Heart right ventricle (tissue), 16 donors: ENCODE measurements at places on chromosomes 2 and 18. TPM values are rescaled to one million over a fixed set of nuclear protein-coding genes. Genes with fewer than 3 reads are reported as not detected.

The ITGAV gene
- 17.2 TPM for polyA plus RNA-seq

The ANKRD44 gene
- polyA plus RNA-seq, result 1.1 TPM

DNA sequence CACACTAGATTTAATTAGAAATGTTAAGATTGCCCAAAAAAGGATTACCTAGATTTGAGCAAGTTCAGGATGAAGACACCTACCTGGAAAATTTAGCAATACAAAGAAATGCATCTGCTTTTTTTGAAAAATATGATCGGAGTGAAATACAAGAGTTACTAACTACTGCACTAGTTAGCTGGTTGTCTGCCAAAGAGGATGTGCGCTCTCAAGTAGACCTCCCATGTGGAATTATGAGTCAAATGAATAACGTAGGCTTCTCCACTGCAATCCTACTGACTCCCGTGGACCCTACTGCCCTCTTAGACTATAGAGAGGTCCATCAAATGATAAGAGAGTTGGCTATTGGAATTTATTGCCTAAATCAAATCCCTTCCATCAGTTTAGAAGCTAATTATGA, 2.0 kb downstream of the ANKAR start:
- DNase-seq, result no peak

The PRKCE gene
- polyA plus RNA-seq, result 3.7 TPM

DNA sequence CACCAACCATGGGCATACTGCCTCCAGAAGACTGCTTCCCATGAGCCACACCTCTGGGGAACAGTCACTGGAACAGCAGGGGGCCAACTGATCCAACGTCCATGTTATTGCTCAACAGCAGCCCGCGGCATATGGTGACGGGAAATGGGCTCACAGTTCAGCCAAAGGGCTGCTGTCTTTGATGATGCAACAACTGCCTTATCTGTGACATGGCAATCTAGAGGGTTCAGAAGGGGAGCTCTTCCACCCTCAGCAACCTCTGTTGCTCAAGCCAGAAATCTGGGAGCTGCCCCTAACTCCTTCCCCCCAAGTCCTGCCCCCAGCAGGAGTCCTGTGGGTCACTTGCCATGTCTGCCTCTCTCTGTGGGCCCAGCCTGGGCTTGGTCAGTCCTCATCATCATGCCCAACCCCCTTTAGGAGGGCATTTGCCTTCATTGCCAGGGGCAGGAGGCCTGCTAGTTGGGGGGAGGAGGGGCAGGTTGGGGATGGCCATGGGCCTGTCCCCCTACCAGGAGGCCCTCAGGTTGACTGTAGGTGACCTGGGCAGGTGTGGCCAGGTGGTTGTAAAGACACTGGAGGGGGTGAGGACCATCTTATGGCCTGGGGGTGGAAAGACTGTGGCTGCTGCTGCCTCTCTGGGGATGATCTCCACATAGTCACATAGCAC, 212.9 kb downstream of the CYP26B1 start:
- DNase-seq, result no peak

DNA sequence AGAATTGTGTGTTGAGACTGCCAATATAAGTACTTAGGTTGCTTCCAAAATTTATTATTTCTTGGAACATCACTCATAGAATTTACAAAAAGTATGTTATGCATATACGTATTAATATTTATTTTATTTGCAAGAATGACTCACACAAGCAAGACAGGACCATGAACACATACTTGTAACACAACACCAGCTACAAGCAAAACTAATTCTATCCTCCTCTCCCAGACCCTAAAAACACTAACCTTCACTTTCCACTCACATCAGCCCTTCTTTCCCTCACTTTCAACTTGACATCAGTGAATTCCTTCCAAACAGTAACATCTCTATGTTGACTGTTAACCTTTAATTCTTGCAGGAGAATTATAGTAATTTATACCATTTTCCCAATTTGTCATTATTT, 24.3 kb downstream of the OSBPL1A start:
- DNase-seq, result no peak

The CNDP1 gene
- polyA plus RNA-seq, result not detected

- DNase-seq, result no peak
These were observed 8.6 kb downstream of the OSBPL6 start for GRCh38 chr2:178202927-178203326.

The SAG gene
- not detected for polyA plus RNA-seq

DNA sequence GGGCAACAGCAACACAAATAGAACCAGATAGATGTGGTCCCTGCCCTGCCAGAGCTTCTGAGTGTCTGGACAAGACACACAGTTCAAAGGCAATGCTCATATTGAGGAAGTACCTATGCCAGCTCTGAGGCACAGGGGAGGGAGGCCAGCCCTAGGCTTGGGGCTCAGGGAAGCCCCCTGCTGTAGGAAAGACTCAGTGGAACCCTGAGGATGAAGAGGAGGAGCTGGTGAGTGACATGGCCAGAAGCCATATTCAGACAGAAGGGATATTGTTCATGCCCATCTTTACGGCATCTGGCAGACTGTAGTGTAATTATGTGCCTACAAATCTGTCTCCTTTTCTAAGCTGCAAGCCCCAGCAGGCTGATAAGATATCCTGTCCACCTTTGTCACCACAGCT, 8.8 kb downstream of the SIGLEC15 start:
- no peak for DNase-seq

The VIT gene
- 9.6 TPM for polyA plus RNA-seq

The LOXHD1 gene
- 0.19 TPM for polyA plus RNA-seq

GRCh38 chr2:219612577-219613286, 14.7 kb upstream of the SLC4A3 start:
- DNase-seq, result no peak

- no peak for DNase-seq
These were observed 473.0 kb downstream of the SOX11 start for GRCh38 chr2:6164986-6165747.

- no peak for DNase-seq
These were observed 491.2 kb downstream of the PIK3C3 start for GRCh38 chr18:42446195-42446594.

- no peak for DNase-seq
These were observed 59.5 kb downstream of the LRRTM1 start for GRCh38 chr2:80244905-80245584.

The HAAO gene
- 6.4 TPM for polyA plus RNA-seq

DNA sequence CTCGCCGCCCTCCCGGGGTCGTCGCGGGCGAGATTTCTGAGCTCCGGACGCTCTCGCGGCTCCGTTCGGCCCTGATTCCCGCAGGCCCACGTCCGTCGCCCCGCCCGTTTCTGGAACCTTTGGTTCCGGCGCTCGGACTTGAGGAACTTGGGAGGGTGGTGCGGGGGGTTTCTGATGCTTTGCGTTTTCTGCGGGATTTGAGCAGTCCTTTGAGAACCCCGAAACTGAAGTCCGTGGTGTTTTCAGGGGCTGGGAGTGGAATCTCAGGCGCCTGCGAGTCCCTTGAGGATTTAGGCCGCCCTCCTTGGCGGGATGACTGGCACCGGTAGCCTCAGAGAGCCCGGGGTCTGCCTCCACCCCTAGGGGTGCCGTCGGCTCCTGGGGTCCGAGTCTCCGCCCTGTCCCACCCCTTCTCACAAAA, 336 bp downstream of the THNSL2 start:
- DNase-seq, result peak; percentile 27

The SEC11C gene
- polyA plus RNA-seq, result 63.0 TPM

The DLX2 gene
- polyA plus RNA-seq, result not detected

The PLGLB2 gene
- polyA plus RNA-seq, result 5.3 TPM

The PAX3 gene
- polyA plus RNA-seq, result 0.01 TPM

DNA sequence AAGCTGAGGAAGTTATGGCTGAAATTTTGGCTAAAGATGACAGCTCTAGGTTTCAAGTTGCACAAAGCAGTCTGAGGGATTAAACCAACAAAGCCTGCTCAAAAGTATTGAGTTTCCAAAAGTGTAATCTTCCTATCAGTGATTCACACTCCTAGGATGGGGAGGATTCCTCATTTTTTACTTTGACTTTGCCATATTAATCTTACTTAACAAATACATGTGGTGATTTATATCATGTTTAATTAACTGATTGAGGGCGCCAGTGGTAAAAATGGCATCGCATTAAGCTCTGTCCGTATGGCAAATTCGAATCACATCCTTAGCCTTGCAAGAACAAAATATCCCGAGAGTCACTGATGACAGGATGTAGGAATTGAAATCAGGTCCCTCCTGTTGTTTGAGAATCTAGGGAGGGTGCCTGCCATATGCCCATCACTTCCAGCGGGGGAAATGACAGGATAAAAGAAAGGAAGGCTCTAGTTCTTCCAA, 78.1 kb upstream of the ETAA1 start:
- DNase-seq, result no peak

- no peak for DNase-seq
These were observed 1.3 kb downstream of the PTPN2 start for GRCh38 chr18:12882453-12883371.

GRCh38 chr2:44920751-44921150, 20.8 kb upstream of the SIX3 start:
- no peak for DNase-seq

GRCh38 chr2:9565436-9566153, 10.0 kb upstream of the ADAM17 start:
- DNase-seq, result peak; percentile 44

DNA sequence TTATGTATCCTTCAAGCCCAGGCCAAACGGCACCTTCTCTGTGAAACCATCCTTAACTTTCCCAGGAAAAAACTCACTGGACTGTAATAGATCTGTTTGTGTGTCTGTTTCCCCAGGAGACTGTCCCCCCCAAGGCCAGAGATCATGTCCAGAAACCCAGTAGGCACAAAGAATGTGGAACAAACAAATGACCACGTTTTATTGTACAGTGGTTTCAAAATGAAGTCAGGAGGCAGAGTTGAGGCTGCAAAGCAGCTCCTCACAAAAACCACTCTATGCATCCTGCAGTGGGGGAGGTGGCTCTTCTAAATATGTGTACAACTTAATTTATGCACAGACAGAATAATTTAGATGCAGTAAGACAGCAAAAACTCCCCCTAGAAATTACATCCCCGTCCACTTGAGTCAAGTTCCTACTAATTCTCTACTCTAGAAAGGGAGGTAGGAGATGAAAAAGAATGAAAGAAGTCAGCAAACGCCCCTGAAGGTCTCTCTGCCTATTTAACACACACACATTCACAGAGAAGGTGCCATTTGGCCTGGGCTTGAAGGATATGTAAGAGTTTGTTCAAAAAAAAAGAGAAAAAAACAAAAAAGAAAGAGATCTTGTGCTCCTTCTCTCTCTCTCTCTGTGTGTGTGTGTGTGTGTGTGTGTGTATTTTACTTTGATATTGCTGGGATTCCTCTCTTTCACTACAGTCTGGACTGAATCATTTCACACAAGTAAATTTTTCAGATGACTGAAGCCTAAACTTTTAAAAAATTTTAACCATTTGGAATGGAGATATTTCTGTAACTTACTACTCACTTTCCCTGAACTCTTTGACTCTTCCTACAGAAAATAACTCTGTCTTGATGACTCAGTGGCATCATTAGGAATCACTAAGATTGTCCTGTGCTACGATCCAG, 19.5 kb downstream of the BCL2 start:
- DNase-seq, result no peak

GRCh38 chr2:112813280-112813966, 23.2 kb downstream of the IL1B start:
- DNase-seq, result no peak

The IFIH1 gene
- 5.8 TPM for polyA plus RNA-seq

- no peak for DNase-seq
These were observed 145.3 kb upstream of the SMAD7 start for GRCh38 chr18:49096021-49096420.

The TWIST2 gene
- 3.5 TPM for polyA plus RNA-seq

- peak; percentile 37 for DNase-seq
These were observed 81.5 kb downstream of the NRP2 start for GRCh38 chr2:205763708-205764211.

GRCh38 chr18:32383050-32383819, 87.4 kb downstream of the GAREM1 start:
- no peak for DNase-seq

DNA sequence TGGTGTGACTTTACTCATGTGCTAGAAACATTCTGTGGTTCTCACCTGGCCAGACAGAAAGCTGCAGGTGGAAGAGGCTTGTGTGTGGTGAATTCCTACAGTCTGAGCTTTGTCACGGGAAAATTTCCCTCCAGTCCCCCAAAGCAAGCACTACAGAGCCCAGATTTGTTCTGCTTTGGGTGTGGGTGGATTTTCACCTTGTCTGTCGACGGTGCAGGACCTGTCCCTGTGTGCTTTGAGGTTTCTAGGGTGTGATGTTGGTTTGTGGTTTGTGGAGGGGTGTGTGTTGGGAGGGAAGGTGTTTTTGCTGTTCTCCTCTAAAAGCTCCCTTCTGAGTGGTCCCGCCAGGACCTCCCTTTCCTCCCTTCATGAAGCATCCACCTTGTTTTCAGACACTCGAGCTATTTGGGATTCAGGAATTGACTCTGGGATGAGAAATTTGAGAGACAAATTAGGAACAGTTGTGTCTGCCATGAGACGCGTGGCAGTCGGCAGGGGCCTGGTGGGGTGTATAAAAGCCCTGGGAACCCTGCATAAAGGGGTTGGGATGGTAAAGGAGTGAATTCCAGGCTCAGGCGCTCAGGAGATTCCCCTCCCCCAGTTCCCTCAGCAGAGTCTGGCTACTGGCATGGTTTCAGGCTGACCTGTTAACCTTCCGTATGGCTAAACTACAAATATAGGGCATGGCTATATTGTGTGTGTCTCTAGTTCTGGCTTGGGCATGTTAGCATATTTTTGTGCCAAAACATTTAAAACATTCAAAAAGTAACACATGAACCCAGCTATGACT, 65.5 kb downstream of the DGKD start:
- DNase-seq, result no peak

- no peak for DNase-seq
These were observed 5.0 kb downstream of the FKBP7 start for GRCh38 chr2:178473373-178473772.

The MOGAT1 gene
- polyA plus RNA-seq, result 0.51 TPM

- DNase-seq, result no peak
These were observed 502.3 kb downstream of the EIPR1 start for GRCh38 chr2:2875296-2875695.

The ACADL gene
- 2.1 TPM for polyA plus RNA-seq

GRCh38 chr2:27931361-27931950, 40.9 kb downstream of the BABAM2 start:
- DNase-seq, result no peak
